Placental epithelial cell (primary cell): ENCODE measurements at places on chromosomes 6 and 20. TPM values are rescaled to one million over a fixed set of nuclear protein-coding genes. Genes with fewer than 3 reads are reported as not detected.

The GLP1R gene
- total RNA-seq = not detected in 2 replicates

The ZSCAN23 gene
- 8.2 and 11.0 TPM in 2 replicates for total RNA-seq

The ADAM33 gene
- 3.1 TPM in 2 replicates for total RNA-seq

The TP53TG5 gene
- not detected in 2 replicates for total RNA-seq

The TMEM181 gene
- 13.3 and 23.5 TPM in 2 replicates for total RNA-seq

The NKX2-4 gene
- not detected in 2 replicates for total RNA-seq

The C6orf58 gene
- total RNA-seq = not detected in 2 replicates

The HLA-DOB gene
- 1.2 and 3.0 TPM in 2 replicates for total RNA-seq

The SLC35D3 gene
- total RNA-seq = not detected in 2 replicates

The MDFI gene
- total RNA-seq = 223 and 402 TPM in 2 replicates

The DOK5 gene
- total RNA-seq = 0.43 and 3.1 TPM in 2 replicates

The TSHZ2 gene
- not detected in 2 replicates for total RNA-seq

The PNRC1 gene
- 69.4 and 190 TPM in 2 replicates for total RNA-seq

The TSBP1 gene
- total RNA-seq = not detected in 2 replicates

The CPXM1 gene
- under 0.01 TPM in 1 of 2 replicates, not detected in the other for total RNA-seq

The POLH gene
- total RNA-seq = 16.5 and 31.4 TPM in 2 replicates

The SOX18 gene
- 0.11 TPM in 1 of 2 replicates, not detected in the other for total RNA-seq

The AP5S1 gene
- 25.9 and 37.3 TPM in 2 replicates for total RNA-seq

The SLC22A3 gene
- 2.7 and 15.7 TPM in 2 replicates for total RNA-seq

The EPPIN gene
- total RNA-seq = 0.11 TPM in 1 of 2 replicates, not detected in the other

The WFDC2 gene
- total RNA-seq = 12.9 and 31.8 TPM in 2 replicates

The C20orf202 gene
- under 0.01 TPM in 1 of 2 replicates, not detected in the other for total RNA-seq

The PACRG gene
- 0.22 and 0.79 TPM in 2 replicates for total RNA-seq

The OR12D2 gene
- not detected in 2 replicates for total RNA-seq

The LY6G5B gene
- total RNA-seq = 4.9 and 5.9 TPM in 2 replicates

The PTCRA gene
- total RNA-seq = not detected in 2 replicates

The DNAH8 gene
- under 0.01 TPM in 1 of 2 replicates, not detected in the other for total RNA-seq

The SLC32A1 gene
- not detected in 2 replicates for total RNA-seq

The BHLHE23 gene
- 0.39 TPM in 1 of 2 replicates, not detected in the other for total RNA-seq

The ITPA gene
- 25.1 and 34.5 TPM in 2 replicates for total RNA-seq

The LCA5 gene
- total RNA-seq = 6.7 and 9.9 TPM in 2 replicates

The MOG gene
- total RNA-seq = not detected in 2 replicates

The ACSS2 gene
- total RNA-seq = 40.4 and 41.8 TPM in 2 replicates

The TAAR8 gene
- not detected in 2 replicates for total RNA-seq

The RIPOR2 gene
- total RNA-seq = 22.8 and 30.5 TPM in 2 replicates
